ENCODE measurements at places on chromosomes 4 and X.

GRCh38 chrX:77969538-77969937 is at the start of gene PGAM4:
TSS of gene PGAM4 (minus strand) at chrX:77969638. CDS start at chrX:77969638, 0 bp downstream.
- DNase-seq: no peak

DNA sequence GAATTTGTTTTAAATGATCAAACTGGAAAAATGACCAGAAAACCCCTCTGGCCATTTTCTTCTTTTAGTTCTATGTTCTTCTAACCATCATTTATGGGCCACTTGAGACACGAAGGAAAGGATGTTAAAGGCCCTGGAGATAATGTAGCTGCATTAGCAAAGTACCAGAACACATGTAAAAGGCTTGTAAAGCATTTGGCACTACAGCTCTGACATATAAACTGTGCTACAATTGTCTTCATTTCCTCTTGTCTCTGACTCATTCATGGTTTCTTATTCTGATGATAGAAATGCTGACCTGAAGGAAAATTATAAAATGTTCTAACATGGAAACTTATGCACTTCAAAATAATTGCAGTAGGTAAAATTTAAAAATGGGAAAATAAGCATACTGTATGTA is 388.7 kb downstream of the FAT4 start:
- no peak for DNase-seq

- DNase-seq: no peak
Measured at GRCh38 chr4:40466789-40467188, 131.7 kb downstream of the CHRNA9 start.

- no peak for DNase-seq
Measured at GRCh38 chrX:9955506-9955905, 11.7 kb upstream of the CLDN34 start.

DNA sequence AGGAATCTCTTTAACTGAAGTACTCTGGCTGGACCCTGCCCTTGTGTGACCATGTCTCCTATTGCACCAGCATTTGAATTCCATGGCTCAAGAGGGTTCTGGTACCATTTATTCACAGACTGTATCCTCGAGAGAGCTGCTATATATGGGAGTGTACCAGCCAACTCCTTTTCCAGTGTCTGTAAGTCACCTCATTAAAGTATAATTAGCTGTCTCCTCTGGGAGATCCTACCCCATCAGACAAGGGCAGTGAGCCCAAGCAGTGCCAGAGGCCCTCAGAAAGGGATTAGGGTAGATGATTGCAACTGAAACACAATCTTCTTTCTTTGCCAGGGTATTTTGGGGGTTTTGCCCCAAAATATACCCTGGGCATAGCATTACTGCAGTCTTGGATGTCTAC is 31.6 kb downstream of the GNL3L start:
- DNase-seq: no peak

DNA sequence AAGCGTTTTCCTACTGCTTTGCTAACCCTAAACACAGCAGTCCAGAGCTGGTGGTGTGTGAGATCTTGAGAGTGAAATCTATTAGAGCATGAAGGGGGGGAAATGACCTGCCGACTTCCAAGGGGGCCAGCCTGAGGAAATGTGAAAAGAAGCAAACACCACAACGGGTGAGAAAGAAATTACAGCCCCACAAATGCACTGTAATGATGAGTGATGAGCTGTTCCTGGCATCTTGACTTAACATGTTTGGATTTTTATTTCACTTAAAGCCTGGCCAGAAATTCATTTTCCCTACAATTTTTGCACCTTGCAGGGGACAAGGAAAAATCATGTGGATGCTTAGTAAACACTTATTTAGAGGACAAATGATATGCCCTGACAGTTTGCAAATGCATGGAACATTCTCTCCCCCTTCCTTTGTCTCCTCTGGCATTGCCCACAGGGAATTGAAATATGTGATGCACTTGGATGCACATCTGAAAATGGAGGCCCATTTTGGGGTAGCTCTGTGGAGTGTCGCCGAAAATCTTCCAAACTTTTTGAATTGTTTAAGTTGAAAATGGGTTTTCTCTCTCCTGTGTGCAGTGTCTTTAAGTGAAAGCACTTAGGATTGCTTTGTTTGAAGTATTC is 84.3 kb upstream of the TMEM150C start:
- DNase-seq: no peak

- DNase-seq: no peak
Measured at GRCh38 chr4:70518269-70518668, at the start of gene AMTN. TSS of gene AMTN (plus strand) at chr4:70518569. CDS start at chr4:70518778, 209 bp downstream.

- DNase-seq: no peak
Measured at GRCh38 chrX:150767475-150768131, 74.4 kb downstream of the MTMR1 start.
